ENCODE measurements at places on chromosomes 1 and 21.

GRCh38 chr1:215022204-215022603, 60.3 kb upstream of the KCNK2 start:
- no peak for DNase-seq

DNA sequence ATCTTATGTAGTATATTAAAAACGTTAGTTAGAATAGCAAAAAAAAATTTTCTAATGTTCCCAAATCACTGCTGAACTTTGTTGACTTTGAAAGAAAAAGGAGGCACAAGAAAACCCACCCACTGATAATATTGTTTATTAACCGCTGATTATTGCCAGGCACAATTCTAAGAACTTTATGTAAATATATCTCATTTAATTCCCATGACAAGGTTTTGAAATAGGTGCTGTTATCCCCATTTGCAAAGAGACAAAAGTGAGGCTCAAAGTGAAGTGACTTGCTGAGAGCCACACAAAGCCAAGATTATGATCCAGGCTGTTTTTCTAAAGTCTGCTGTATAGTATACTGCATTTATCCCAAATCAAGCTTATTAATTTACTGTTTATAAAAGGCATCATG, 56.4 kb downstream of the SASS6 start:
- DNase-seq = no peak

- DNase-seq = no peak
These were observed 7.7 kb downstream of the P3H1 start for GRCh38 chr1:42759114-42759513.

- DNase-seq = no peak
These were observed 1113.9 kb upstream of the B3GALT2 start for GRCh38 chr1:194300340-194300739.

GRCh38 chr21:42315296-42315891, at the start of gene TFF3:
Gene TFF3, minus strand, starts transcription at chr21:42315409. Its CDS starts 35 bp downstream, at chr21:42315374.
- DNase-seq = no peak

GRCh38 chr1:151859891-151860293, 6.4 kb upstream of the THEM5 start:
- no peak for DNase-seq

DNA sequence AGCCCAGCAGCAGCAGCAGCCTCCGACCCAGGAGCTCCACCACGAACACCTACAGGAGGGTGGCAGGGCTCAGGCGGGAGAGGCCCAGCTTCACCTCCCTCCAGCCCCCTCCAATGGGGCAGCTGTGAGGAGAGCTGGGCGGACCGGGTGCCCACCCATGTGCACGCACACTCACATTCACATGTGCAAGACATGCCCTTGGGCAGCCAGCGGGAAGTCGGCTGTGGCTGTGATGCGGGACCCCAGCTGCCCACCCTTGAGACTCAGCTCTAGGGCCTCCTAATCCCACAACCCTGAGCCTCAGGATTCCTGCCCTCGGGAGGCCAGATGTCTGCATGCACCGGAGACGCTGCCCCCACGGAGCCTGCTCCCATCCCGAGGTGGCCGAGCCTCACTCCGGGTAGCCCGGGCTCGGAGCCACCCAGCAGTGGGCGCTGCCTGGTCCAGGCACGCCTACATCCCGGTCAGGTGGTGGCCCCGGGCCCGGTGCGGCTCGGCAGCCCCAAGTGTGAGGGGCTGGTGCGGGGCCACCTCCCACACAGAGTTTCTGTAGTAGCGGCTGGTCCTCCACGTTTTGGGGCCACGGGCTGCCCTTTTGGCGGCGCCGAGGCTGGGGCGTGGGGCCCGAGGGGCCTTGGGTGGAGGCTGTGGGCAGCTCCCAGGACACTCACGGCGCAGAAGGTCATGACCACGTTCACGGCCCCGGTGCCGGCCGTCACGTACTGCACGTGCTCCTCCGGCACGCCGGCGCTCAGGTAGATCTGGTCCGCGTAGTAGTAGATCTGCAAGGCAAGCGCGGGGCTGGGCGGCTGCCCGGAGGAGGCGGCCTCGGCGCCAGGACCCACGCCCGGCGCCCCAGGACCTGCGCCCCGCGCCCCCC, 12.9 kb upstream of the SLC2A7 start:
- DNase-seq = no peak

DNA sequence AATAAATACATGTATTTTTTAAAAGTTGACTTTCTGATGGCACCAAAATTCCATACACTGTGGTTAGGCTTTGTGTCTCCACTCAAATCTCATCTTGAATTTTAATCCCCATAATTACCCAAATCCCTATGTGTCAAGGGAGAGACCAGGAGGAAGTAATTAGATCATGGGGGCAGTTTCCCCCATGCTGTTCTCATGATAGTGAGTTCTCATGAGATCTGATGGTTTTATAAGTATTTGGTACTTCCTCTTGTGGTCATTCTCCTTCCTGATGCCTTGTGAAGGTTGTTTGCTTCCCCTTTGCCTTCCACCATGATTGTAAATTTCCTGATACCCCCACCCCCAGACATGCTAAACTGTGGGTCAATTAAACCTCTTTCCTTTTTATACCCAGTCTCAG, 1218.4 kb upstream of the PRMT6 start:
- DNase-seq = no peak

DNA sequence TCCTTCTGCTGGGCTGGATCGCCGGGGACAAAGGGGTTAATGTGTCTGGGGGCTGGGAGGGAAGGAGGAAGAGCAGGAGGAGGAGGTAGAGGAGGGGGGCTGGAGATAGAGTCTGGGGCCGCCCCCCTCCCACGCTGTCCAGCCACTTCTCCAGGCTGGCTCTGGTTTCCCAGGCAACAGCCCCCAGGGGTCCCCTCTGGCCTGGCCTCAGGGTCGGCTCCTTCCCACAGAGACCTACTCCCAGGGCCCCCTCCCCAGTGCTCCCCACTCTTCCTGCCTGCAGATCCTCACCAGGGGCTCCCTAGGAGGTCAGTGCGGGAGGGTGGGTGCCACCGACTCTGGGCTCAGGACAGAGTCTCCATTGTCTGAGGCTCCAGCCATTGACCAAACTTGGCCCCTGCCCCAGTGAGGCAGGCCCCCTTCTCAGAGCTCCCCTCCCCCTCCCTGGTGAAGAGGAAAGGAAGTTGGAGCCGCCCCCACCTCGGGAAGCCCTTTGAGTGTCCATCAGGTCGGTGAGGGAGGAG, 34.1 kb downstream of the ARHGEF10L start:
- no peak for DNase-seq

GRCh38 chr1:25944986-25945385, 38.8 kb upstream of the STMN1 start:
- no peak for DNase-seq

- no peak for DNase-seq
These were observed 6.9 kb downstream of the MX2 start for GRCh38 chr21:41368735-41369104.

GRCh38 chr21:26769613-26770188, 75.5 kb downstream of the ADAMTS1 start:
- DNase-seq = no peak

GRCh38 chr1:208203848-208204609, 40.2 kb downstream of the PLXNA2 start:
- no peak for DNase-seq

DNA sequence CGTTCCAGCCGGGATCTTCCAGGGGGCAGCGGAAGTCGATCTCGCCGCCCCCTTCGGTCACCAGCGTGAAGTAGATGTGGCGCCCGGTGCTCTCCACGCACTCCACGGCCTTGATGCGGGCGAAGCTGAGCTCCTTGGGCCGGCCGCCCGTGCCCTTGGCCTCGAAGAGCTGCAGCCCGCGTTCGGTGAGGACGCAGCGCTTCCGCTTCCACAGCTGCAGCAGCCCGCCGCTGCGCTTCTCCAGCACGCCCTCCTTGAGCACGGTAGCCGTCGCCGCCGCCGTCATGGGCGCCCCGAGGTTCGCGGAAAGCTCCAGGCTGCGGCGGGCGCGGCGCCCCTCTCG, 516 bp downstream of the PHLDA3 start:
- DNase-seq = no peak

DNA sequence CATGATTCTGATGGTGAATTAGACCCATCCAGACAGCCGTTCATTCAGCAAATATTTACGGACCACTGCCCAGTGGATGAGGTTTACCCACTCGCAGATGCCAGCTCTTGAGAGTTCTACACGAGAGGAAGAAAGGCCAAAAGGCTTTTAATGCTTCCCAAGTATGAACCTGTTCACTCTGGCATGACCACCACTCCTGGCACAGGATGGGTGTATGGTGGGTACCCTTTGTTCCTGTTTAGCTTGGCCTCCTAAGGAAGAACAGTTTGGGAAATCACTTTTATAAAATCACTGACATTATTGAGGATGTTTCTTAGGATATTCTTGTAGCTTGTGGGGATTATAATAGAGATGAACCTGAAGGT, 67.2 kb downstream of the HMGB4 start:
- DNase-seq = no peak

DNA sequence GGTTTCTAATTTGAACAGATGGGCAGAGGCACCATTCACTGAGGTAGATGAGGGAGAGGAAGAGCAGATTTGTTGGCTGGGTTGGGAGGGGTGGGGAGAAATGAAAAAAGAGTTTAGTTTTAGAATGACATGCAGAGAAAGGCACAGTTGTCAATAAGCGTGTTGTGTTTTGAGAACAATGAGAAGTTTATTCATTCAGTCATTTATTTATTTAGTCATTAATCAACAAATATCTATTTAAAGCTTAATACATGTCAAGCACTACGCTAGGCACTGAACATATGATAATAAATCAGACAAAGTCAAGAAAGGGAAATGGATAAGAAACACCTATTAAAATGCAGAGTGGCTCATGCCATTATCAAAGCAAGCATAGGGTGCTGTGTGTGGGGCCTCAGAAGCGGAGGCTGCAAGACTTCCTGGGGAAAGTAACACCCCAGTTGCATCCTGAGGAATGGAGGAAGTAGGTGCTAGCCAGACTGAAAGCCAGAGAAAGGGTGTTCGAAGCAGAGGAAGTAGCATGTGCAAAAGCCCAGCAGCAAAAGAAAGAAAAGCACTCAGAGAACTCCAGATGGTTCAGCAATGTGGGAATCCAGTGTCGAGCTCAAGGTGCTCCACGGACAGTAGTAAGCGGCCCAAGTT, 114.1 kb downstream of the RNF220 start:
- no peak for DNase-seq

- no peak for DNase-seq
These were observed 29.0 kb upstream of the NTPCR start for GRCh38 chr1:232921381-232921780.

- DNase-seq = no peak
These were observed 87.7 kb upstream of the ACTRT2 start for GRCh38 chr1:2933431-2934155.

GRCh38 chr1:224271106-224271505, 58.9 kb downstream of the NVL start:
- no peak for DNase-seq

DNA sequence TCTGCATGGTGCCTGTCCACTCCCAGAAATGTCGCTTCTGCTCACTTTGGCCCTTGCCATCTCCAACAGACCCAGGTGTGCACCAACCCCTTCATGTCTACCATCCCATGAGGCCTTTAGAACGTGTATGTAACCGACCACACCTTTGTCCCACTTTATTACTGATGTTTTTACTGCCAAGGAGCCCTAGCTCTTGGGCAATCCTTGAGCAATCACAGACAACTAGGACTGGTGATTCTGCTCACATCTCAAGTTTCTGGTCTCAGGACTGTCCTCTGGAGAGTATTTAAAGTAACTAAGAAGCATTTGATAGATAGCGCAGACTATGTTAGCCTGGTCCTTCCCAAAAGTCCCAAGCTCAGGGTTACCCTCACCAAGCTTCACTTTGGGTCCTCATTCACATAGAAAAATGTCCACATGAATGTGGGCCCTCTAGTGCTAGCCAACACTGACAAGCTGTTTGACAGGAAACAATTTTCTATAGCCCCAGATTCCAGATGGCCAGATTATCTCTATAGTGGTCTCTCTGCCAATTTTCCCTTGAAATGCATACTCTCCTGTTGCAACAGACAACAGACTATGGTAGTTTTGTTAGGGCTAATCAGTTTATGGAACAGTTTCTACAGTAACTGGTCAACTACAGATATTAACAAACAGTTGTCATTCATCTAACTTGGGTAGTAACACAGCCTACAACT, 6.9 kb upstream of the TMEM81 start:
- no peak for DNase-seq

DNA sequence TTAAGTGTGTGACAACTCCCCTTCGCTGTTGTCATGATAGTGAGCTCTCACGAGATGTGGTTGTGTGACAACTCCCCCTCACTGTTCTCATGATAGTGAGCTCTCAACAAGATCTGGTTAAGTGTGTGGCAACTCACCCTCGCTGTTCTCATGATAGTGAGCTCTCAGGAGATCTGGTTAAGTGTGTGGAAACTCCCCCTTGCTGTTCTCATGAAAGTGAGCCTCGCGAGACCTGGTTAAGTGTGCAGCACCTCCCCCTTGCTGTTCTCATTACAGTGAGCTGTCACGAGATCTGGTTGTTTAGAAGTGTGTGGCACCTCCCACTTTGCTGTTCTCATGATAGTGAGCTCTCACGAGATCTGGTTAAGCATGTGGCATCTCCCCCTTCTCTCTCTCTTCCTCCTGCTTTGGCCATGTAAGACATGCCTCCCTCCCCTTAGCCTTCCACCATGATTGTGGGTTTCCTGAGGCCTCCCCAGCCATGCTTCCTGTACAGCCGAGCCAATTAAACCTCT, 25.1 kb upstream of the LSS start:
- DNase-seq = peak; percentile 23

DNA sequence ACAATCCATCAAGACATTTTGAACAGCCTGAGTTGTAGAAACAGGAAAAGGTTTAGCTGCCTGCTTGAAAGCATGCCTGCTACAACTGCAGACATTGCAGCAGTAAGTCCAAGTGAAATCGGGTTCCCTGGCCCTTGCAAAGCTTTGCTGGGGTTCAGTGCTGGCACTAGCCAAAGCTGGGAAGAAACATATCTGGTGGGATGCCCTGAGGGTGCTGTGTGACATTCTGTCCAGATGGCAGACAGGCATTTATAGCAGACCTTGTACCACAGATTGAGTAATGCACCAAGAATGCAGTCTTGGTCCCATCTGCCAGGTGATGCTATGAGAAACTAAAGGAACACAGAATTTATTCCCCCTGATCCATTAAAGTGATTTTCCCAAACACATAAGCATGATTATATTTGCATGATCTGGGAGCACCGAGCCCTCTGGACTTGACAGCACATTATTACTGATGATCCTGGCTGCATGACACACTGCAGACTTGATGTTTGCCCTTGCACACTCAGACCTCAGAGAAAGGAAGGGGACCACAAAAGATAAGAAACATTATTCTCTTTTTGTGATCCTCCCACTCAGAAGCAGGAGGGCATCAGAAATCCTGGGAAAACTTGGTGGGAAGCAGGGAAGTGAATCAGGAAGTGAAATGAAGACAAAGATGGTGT, 223.7 kb upstream of the FAM78B start:
- no peak for DNase-seq

DNA sequence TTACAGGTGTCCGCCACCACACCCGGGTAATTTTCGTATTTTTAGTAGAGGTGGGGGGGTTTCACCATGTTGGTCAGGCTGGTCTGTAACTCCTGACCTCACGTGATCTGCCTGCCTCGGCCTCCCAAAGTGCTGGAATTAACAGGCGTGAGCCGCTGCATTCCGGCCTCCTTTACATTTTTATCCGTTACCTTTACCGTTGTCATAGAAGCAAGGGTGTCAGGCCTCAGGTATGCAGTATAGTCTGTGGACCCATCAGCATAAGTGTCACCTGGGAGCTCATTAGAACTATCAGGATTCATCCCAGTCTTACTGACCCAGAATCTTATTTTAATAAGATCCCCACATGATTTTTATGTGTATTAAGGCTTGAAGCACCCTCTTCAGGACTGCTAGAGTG, 5.4 kb downstream of the CDC42 start:
- DNase-seq = no peak
